Mesenteric fat pad (tissue), 1 donor: ENCODE measurements at places on chromosomes 7 and 10. TPM values are rescaled to one million over a fixed set of nuclear protein-coding genes. Genes with fewer than 3 reads are reported as not detected.

Gene TMEM140
- total RNA-seq, result 55.5 TPM

DNA sequence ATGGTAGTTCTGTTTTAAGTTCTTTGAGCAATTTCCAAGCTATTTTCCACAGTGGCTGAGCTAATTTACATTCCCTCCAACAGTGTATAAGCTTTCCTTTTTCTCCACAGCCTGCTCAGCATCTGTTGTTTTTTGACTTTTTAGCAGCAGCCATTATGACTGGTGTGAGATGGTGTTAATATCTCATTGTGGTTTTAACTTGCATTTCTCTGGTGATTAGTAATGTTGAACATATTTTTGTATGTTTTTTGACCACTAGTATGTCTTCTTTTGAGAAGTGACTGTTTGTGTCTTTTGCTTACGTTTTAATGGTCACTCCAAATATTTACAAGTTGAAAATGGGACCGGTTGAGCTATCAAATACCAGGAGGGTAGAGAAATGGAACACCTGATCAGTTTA lies 20.4 kb downstream of the GNG11 start:
- DNase-seq, result no peak

DNA sequence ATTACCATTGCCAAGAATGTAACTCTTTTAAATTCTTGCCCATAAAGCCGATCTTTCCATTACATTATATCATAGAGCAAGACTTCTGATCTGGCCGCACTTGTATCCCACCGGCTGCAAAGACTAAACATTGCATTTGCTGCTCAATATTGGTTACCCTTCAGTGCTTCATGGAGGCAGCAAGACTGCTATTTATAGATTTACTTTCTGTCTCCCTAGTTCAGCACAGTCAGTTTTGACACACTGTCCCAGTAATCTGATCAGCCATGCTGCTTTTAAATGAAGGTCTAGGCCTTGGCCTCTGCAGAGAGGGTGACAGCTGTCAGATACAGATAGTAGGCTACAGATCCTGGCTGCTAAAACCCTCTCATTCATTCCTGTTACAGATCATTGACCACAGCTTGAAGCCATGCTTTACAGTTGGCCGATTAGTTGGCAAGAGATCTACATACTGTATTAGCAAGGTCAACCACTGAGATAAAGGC lies 562.6 kb upstream of the GALNT17 start:
- DNase-seq, result no peak

DNA sequence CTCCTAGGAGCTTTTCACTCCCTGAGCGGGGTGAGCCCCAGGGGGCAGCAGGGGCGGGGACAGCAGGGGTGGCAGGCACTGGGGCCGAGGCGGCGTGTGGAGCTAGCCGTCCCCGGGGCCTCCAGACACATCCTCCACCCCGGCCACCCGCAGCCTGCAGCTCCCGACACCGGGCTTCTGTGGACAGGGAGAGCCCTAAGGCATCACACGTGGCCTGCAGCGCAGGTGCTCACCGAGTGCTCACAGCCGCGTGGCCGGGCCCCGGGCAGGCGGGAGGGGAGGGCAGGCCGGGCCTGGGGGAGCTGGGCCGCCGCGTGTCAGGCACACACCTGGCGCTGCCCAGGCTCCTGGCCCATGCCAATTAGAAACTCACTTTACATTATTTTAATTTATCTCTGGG lies 51.4 kb downstream of the MICALL2 start:
- no peak for DNase-seq

DNA sequence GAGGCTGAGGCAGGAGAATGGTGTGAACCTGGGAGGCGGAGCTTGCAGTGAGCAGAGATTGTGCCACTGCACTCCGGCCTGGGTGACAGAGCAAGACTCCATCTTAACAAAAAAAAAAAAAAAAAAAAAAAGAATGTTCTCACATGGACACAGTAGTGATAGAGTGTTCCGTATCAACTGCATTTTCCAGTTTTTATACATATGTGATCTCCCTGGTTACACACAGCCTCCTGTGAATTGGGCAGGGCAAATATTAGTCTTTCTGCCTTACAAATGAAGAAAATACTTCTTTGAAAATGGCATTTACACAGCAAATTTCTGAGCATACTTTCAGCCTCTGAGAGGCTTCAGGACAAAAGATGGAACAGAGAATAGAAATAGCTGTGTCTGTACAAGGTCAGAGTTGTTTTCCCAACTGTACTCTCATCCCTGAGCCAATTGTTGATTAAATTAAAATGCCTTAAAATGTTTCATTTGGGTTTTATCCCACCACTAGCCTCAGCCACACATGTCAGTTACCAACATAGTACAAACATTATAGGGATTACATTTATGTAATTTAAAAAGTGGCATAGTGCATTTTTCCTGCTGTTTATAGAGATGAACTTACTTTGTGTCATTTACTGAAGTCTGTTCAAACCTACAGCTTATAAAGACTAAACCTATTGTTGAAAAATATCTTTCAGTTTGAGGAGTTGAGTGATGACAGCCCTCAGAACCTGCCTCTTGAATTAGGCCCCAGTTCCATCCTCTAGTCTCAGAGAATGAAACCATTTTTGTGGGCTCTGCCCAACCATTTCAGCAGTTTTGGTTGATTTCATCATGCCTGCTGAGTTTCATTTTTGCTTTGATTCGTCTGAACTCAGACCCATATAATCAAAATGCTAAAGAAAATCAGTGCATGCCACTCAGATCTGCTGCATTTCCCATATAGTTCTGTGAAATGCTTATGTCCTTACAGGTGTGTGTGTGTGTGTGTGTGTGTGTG lies 609.4 kb upstream of the C7orf33 start:
- no peak for DNase-seq

GRCh38 chr10:49361735-49362568 lies 33.9 kb downstream of the DRGX start:
- peak; percentile 72 for DNase-seq
